ENCODE measurements at places on chromosomes 5 and 9.
A peak's percentile ranks its signal among the peaks of the same experiment; 100 is the strongest.

DNA sequence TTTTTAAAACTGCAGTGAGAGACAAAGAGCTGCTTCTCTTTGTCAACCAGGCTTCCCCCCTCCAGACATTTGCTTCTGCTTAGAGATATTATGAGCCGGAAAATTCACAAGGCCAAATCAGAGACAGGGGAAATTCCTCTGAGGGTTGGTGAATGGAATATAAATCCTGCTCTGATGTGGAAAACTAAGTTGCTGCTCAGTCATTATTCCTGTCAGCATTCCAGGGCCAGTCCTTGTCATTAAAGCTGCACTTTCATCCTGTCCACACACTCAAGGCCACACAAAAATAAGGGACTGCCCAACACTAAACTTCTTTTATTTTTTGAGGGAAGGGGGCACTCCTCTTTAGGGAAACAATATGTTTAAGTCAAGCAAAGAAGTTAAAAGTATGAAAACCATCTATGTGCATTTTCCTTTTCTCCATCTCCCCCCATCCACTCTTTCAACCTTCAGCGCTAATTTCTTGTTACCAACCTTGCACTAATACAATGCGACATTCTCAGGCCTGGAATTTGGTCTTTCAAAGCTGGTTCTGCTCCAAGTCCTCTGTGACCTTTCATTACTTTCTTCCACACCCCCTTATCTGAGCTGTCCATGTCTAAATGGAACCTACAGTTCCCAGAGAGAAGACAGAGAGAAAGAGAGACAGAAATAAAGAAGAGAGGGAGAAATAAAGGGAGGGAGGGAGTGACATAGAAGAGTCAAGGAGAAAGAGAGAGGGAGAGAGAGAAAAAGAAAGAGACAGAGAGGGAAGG is 118.9 kb upstream of the S1PR3 start:
- no peak for DNase-seq

DNA sequence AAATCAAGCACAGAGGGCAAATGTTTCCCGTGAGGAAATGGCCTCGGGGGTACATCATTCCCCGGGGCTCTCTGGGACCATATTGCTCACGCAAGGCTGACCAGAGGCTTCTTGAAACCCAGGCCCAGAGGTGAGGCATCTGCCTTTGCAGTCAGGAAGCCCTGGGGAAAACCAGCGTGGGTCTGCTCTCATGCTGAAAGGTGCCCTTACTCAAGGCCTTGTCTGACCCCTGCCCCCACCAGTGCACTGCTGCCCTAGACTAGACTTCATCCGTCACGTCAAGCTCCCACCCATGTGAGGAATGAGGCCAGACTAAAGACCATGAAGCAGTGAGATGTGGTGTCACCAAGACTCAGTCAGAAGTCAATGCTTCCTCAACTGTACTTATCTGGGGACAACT is 66.1 kb downstream of the PAX5 start:
- DNase-seq = no peak

GRCh38 chr9:133499132-133499891 is 20.4 kb upstream of the SLC2A6 start:
- no peak for DNase-seq

DNA sequence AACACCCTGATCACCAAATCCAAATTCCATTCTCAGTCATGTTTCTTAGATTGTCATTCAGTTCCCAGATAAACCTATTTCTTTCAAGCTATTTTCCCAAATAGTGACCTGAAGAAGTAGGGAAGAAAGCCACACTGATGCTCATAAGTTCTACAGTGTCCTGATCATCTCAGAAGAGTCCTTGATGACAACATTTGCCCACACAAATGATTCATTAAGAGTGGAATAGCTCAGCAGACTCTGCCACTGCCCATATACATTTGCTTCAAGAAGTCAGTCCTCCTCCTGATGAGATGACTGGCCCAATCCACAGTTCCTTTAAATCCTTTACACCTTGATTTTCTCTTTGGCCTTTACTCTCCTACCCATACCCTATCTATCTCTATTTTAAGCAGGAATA is 283.7 kb upstream of the NR4A3 start:
- DNase-seq = no peak

GRCh38 chr9:138049779-138050471 is 172.3 kb downstream of the CACNA1B start:
- peak; percentile 70 for DNase-seq

- peak; percentile 91 for DNase-seq
Observed at GRCh38 chr5:6183391-6184390, 194.7 kb downstream of the MED10 start.

DNA sequence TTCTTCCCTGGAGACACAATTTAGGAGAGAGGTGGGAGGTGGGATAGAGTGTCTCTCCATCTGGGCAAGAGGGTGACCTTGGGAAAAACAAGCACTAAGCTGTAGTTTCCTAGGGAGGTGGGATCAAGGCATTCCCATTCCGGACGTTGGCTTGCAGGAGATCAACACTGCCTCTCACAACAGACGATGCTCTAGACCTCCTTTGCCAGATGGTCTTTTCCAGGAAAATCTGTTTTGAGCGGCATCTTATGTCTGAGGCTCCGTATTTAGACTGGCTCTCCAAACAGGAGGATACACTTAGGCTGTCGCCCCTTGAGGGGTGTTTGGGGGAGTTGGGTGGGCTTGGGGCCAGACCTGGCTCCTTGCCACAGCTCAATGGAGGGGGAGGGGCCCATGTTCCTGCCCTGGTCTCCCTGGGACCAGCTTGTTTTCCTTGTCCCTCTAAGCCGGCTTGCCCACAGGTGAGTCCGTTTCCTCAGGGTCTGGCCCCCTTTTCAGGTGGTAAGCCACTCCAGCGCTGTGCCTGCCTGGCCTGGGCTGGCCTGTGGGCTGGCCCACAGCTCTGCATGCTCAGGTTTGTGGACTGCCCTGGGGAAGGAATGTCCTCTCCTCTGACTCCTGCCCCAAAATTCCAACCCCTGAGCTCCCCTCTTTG is 2.4 kb downstream of the PSD2 start:
- no peak for DNase-seq

DNA sequence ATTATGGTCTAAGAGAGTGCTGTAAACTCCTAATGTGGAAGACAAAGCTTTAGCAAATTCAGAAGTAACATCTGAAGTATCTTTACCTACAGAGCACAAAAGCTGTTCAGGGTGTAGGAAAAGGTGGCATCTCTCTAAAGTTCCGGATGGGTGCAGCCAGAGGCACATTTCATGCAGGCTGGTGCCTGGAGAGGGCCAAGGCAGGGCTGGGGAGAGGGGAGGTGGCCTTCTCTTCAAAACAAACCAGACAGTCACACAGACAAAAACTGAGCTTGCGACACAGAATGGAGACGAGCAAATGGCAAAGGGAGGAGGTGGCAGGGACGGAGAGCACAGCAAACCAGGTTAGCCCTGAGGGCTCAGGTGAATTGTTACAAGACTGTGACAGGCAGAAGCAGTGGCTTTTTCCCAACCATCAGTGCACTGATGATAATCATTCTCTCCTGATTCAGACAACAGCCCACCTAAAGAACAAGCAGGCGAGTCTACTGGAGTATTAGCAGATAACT is 121.5 kb upstream of the PCA3 start:
- no peak for DNase-seq

DNA sequence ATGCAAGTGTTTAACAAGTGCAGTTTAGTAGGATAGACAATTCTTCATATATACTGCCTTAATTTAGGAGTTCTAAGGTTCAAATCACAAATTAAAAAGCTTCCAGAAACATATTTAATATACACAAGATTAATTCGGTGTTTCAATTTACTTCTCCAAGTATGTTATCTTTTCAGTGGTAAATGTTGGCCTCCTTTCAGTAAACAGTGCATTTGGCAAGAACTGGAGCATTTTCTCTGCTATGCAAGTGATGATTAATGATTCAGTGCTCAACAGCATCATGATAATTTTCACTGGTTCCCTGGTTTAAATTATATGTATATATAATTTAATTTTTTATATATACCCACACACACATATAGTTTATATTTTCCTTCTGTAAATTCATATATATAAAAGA is 541.7 kb downstream of the EFNA5 start:
- DNase-seq = no peak

DNA sequence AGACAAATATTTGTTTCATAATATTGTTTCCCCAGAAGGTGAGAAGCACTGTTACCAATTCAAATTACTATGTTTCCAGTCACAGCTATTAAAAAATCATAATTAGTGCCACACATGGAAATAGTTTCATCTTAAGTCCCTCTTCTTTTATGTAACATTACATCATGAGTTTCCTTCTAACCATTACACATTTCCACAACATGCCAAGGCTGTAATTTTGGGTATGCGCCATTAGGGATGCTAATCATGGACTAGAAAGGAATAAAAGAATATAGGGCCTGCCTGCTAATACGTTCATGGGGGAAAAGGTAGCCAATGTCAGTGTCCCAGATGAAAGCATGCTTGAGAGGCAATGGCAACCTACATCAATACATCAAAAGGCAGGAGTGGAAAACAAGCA is 142.5 kb upstream of the LPAR1 start:
- no peak for DNase-seq

- no peak for DNase-seq
Observed at GRCh38 chr5:151022511-151023018, 2.2 kb downstream of the GPX3 start.

DNA sequence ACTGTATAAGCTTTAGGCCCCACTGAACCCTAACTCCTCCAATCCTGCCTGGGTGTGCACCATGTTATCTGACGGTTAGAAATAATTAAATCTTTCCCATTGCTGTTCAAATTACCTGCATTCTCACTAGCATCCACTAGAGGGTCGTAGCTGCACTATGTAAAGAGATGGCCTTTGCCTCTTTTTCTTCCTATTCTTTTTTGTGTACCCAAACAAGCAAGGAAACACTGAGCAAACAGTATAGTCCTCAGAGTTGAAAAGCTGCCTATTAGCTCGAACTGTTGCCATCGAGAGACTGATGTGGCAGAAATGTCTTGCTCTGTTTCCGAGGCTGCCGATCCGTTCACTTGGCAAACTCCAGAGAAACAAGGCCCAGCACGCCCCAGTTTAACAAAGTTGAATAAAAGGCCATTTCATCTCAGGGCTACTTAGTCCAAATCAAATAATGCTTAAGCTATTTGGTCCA is 163.8 kb upstream of the TRPM3 start:
- DNase-seq = no peak

GRCh38 chr5:144864118-144864517 is 693.4 kb downstream of the KCTD16 start:
- DNase-seq = no peak

- DNase-seq = no peak
Observed at GRCh38 chr5:133142782-133143181, 91.0 kb downstream of the HSPA4 start.

- no peak for DNase-seq
Observed at GRCh38 chr5:179158556-179158955, 98.4 kb downstream of the ZNF354C start.

DNA sequence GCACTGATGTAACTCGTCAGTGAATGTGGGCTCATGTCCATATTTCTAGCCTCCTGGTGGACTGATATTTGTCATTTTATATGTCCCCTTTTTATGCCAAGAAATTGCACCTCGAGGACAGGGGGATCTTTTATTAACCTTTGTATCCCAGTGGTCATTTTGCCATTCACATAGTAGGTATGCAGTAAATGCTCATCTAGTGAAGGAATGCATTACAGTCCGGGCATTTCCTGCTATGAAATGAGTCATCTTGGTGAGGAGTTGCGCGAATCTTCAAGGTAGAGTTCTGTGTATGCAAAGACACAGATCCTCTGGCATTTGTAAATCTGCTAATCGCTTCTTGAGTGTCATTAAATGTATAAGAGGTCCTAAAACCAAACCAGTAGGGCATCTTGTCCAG is 755.5 kb upstream of the ADAMTS16 start:
- no peak for DNase-seq

GRCh38 chr5:173035904-173036707 is 20.0 kb upstream of the CREBRF start:
- no peak for DNase-seq

GRCh38 chr5:98713027-98713426 is 60.4 kb upstream of the RGMB start:
- no peak for DNase-seq

GRCh38 chr9:18260521-18260920 is 213.4 kb upstream of the ADAMTSL1 start:
- DNase-seq = no peak

GRCh38 chr5:172096207-172096940 is 89.9 kb upstream of the FBXW11 start:
- no peak for DNase-seq

DNA sequence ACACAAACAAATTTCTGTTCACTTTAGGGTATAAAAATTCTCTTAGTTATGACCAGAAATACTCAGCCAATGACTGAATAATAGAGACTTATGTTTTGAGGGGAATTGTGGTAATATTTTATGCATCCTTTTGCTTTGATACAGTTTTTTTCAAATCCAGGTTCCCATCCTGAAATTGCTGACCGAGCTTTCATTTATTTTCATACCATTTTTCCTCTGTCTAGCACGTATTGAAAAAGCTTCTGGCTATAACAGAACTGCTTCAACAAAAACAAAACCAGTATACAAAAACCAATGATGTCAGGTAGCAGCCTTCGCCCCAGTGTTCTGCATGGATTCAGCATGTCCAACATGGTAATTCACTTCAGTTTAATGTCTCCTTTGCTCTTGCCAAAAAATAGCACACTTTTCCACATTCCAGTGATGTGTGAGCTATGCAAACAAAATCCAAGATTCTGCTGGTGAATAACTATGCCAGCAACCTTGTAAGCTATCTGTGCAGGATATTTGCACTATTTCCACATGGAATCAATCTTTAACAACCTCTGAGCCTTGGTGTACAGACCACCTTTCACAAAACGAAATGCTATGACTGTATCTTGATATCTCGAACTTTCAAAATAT is 22.0 kb downstream of the CCNH start:
- DNase-seq = no peak

DNA sequence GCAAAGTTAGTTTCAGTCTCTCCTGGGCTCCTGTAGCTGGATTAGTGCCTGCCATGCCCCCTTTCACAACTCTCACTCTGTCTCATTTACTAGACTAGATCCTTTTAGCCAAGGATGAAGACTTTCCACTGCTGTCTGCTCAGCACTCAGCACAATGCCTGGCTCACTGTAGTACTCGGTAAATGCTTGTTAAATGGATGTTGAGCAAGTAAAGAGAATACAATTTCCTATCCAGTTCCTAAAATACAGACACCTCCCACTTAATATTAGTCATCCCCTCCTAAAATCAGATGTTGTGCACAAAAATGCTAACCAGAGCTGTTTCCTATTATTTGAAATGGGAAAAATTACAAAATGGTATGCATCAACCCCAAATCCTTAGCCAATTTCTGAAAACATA is 195.8 kb downstream of the SREK1 start:
- no peak for DNase-seq

DNA sequence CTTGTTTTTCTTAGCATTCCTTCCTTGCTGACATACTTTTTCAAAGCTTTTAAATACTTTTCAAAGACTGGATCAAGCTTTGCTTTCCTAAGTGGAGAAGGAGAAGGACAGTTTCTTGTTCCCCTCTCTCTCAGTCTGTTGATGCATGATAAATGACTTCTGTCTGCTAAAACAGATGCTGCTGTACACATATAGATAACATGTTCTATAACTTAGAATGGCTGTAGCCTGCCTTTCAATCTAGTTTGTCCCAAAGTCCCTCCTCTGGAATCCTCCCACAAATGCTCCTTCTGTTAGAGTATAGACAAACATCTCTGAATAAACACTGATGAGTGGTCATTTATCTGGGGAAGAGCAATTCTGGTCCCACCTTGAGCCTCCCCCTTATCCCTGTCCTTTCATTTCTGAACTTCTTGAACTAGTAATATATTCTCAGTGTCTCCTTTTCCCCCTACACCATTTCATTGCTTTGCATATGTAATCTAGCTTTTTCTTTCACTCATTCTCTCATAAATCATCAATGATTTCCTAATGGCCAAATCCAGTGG is 5.4 kb upstream of the HEMGN start:
- no peak for DNase-seq

- DNase-seq = no peak
Observed at GRCh38 chr5:73490088-73490487, 8.2 kb upstream of the BTF3 start.
